ENCODE measurements at places on chromosomes 6 and 20.

DNA sequence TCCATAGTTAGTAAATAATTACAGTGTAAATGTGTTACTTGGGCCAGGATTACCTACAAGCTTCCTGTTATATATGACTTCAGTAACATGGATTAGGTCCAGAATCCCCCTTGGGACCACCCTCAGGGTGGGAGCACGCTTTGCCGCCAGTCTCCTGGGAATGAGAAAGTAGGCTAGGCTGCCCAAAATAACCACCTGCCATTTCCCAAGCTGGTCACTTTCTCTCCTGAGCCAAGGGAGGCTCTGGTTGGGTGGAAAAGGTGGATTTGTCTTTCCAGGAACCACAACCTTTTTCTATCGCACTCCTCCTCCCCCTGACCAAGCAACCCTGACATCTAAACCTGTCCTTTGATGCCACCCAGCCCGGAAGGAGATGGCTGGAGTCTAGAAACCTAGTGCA is 9.6 kb upstream of the RIMS4 start:
- DNase-seq, result no peak

- DNase-seq, result no peak
Observed at GRCh38 chr6:103002282-103002681, 1608.8 kb downstream of the GRIK2 start.

GRCh38 chr6:113362301-113363047 is 494.7 kb upstream of the MARCKS start:
- DNase-seq, result no peak

DNA sequence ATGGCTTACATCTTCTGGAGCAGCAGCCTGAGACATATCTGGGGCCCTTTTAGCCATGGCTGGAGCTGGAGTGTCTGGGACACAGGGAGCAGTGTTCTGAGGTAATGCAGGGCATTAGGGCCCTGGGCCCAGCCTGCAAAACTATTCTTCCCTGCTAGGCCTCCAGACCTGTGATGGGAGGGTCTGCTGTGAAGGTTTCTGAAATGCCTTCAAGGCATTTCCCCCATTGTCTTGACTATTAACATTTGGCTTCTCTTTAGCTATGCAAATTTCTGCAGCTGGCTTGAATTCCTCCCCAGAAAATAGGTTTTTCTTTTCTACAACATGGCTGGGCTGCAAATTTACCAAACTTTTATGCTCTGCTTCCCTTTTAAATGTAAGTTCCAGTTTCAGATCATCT is 61.5 kb downstream of the EDN1 start:
- DNase-seq, result no peak

DNA sequence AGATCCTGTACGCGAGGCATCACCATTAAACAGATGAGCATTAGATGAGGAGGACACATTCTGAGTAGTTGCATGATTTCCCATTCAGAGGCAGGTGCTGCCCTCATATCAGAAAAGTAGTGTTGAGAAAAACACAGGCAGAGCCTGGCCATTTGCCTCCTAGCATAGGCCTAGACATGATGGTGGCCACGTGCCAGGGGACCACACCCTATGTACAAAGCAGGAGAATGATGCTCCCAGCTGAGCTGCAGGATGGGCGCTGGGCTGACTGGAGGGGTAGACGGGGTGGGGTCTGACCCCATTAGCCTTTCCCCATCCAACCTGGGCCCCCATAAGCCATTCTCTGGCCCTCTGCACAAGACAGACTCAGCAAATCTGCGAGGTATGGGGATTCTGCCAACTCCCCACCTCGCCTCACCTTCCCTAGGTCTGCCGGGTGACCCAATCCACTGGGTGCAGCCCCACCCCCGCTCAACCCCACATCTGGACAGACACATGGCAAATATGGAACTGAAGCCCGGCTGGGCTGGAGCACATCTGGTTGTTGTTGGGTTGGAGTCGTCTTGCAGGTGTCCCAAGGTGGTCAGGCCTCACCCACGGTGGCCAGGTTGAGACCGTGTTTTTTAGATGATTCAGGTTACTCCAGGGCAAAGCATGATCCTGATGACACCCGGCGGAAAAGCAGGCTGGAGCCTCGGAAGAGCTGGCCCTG is 13.9 kb downstream of the PI16 start:
- DNase-seq, result no peak

Measured in mesothelial cell of epicardium (in vitro differentiated cells).